ENCODE measurements at places on chromosomes 1 and 21. TPM values are rescaled to one million over a fixed set of nuclear protein-coding genes. Genes with fewer than 3 reads are reported as not detected.

The OR2AK2 gene
- not detected for polyA plus RNA-seq

The CRNN gene
- not detected for polyA plus RNA-seq

The IGSF3 gene
- polyA plus RNA-seq: 0.03 TPM

The TSPEAR gene
- not detected for polyA plus RNA-seq

The EFCAB14 gene
- polyA plus RNA-seq: 81.2 TPM

- no peak overlapping the region for H3K4me3 ChIP-seq
- no peak for DNase-seq
These were observed 1.1 kb downstream of the ADGRL2 start for GRCh38 chr1:81801651-81802456.

DNA sequence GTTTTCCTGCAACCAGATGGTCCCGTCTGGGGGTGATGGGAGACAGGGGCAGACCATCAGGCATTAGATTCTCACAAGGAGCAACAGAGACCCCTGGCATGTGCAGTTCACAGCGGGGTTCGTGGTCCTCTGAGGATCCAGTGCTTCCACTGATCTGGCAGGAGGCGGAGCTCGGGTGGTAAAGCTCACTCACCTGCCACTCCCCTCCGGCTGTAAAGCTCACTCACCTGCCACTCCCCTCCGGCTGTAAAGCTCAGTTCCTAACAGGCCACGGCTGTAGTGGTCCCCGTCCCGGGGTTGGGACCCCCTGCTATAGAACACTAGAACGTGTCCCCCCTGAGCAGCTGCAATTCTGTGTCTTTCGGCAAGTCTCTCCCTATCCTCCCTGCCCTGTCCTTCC lies 4.6 kb downstream of the KRTAP10-12 start:
- no peaks in the 10 kb centered on the region for H3K36me3 ChIP-seq
- no peaks in the 10 kb centered on the region for H3K27me3 ChIP-seq
- no peak overlapping the region for H3K27ac ChIP-seq
- no peak overlapping the region for H3K4me3 ChIP-seq

DNA sequence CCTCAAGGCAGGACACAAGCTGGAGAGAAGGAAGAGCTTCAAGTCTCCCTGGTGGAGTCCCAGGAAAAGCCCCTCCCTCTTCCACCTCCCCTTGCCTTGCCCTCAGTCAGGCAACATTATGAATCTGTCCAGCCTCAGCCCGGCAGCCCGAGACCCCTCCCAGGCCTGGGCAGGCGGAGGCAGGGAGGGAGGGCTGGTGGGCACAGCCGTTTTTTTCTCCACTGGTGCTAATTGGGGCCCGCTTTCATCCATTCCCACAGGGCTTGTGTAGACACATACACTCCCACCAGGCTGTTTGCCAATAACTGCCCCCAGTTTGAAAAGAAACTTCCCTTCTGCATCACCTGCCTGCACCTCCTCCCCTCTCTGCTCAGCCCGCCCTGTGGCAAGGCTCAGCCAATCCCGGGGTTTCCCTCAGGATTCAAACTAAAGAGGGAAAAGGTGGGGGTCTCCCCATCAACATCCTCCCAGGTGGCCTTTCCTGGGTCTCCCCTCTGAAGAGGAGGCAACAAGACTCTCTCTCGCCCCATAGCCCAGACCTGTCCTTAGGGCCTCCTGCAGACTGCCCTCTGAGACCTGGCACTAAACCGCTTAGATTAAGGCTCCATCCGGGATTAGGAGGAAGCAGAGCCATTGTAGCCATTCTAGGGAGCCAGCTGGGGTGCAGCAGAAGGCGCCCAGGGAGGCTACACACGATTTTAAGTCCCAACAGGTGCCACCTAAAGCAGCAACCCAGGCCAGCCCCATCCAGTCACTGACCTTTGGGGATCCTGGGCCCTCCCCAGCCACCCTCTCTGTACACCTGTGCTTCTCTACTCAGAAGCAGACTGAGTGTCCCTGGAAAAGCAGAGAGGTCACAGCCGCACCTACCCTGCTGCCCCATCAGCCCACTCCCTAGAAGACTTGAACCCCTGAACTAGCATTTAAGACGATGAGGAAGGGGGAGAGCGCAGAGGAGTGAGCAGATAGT lies 3.5 kb downstream of the IGSF9 start:
- H3K36me3 ChIP-seq: no peaks in the 10 kb centered on the region
- DNase-seq: no peak
- peaks cover 15% of the 10 kb centered on the region for H3K27me3 ChIP-seq
- no peak overlapping the region for H3K27ac ChIP-seq
- H3K4me3 ChIP-seq: no peak overlapping the region
- peaks cover 13% of the 10 kb centered on the region for H3K4me1 ChIP-seq

GRCh38 chr1:47181095-47181954 lies 8.5 kb downstream of the PDZK1IP1 start:
- no peaks in the 10 kb centered on the region for H3K36me3 ChIP-seq
- no peak overlapping the region for H3K27ac ChIP-seq
- peaks cover 8% of the 10 kb centered on the region for H3K4me1 ChIP-seq
- DNase-seq: no peak
- peaks cover 10% of the 10 kb centered on the region for H3K27me3 ChIP-seq

- no peaks in the 10 kb centered on the region for H3K27me3 ChIP-seq
- H3K4me1 ChIP-seq: peaks cover 51% of the 10 kb centered on the region
- no peaks in the 10 kb centered on the region for H3K36me3 ChIP-seq
These were observed 24.0 kb downstream of the LRRC8D start for GRCh38 chr1:89844860-89845259.

DNA sequence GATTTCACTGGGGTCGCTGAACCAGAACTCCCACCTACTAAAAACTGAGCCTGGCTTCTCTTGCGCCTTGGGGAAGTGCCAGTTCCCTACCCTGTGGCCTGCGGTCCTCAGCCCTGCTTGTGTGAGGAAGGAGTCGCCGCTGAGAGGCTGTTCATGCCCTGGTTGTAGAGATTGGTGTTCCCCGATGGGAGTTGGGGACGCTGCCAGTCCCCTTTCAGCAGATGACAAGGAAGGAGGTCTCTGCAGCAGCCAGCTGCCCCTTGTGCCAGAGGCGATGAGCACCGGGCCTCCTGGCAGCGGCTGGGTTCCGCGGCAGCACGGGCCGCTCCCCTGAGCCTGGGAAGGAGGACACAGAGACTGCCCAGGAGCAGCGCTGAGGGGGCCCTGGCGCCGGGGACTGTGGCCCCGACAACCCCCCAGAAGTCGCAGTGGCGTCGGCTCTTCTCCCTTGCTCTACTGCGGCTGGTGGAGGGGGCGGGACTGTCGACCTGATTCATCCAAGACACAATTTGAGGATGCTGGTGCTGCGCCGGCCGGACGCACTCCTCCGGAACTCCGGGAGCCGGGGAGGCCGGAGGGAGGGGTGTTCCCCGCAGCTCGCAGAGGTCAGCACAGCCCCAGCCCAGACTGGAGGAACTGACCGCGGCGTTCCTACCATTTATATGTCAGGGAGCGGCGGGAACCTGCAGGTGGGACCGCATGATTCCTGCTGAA lies 12.0 kb upstream of the ADORA3 start:
- peaks cover 58% of the 10 kb centered on the region for H3K4me1 ChIP-seq
- no peak overlapping the region for H3K4me3 ChIP-seq
- no peaks in the 10 kb centered on the region for H3K27me3 ChIP-seq
- no peak for DNase-seq
- no peaks in the 10 kb centered on the region for H3K36me3 ChIP-seq
- no peak overlapping the region for H3K27ac ChIP-seq

- DNase-seq: no peak
- no peaks in the 10 kb centered on the region for H3K36me3 ChIP-seq
- no peaks in the 10 kb centered on the region for H3K4me1 ChIP-seq
- H3K27ac ChIP-seq: no peak overlapping the region
- no peak overlapping the region for H3K4me3 ChIP-seq
These were observed 255.4 kb downstream of the RGS7 start for GRCh38 chr1:241101622-241102021.

DNA sequence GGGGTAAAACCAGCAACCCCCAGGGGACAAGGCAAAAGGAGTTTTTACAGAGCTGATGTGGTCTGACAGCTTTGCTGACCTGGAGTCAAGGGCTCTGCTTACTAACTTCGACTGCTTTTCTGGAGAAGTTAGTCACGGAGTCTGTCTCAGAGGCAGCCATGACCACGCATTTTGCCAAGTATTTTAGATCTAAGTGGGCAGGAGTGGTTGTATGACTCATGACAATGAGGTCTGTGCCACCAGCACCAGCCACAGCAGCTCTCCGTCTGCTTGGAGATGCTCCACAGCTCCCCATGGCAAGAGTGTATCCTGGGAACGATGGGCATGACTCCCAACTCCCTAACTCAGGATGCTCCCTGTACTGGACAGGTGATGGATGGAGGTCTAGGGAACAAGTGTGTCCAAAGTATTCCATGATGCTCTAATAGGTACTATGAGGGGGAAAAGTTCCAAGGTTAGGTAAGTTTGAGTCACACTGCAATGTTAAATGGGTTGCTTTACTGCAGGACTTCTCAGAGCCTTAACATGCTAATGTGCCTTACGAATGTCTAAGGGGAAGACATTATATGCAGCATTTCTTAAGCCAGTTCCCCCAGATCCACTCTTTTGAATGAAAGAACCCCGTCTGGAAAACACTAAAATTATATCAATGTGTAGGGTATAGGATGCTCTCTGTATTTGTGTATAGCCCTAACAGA lies 359.0 kb downstream of the HHAT start:
- no peak overlapping the region for H3K27ac ChIP-seq
- no peak overlapping the region for H3K4me3 ChIP-seq
- DNase-seq: no peak
- no peaks in the 10 kb centered on the region for H3K27me3 ChIP-seq

DNA sequence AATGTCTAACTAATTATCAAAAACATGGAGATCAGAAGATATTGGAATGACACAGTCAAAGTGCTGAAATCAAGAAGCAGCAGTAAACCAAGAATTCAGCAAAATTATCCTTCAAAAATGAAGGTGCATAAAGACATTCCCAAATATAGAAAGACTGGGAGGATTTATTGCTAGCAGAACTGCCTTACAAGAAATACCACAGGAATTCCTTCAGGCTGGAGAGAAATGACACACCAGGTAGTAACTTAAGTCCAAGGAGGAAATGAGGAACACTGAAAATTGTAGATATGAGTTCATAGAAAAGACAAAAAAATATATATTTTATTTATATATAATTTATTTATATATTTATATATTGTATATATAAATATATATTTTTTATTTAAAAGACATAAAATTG lies 217.2 kb downstream of the RPS6KC1 start:
- H3K27ac ChIP-seq: no peak overlapping the region
- no peak overlapping the region for H3K4me3 ChIP-seq
- no peaks in the 10 kb centered on the region for H3K36me3 ChIP-seq
- H3K4me1 ChIP-seq: no peaks in the 10 kb centered on the region
- DNase-seq: no peak

DNA sequence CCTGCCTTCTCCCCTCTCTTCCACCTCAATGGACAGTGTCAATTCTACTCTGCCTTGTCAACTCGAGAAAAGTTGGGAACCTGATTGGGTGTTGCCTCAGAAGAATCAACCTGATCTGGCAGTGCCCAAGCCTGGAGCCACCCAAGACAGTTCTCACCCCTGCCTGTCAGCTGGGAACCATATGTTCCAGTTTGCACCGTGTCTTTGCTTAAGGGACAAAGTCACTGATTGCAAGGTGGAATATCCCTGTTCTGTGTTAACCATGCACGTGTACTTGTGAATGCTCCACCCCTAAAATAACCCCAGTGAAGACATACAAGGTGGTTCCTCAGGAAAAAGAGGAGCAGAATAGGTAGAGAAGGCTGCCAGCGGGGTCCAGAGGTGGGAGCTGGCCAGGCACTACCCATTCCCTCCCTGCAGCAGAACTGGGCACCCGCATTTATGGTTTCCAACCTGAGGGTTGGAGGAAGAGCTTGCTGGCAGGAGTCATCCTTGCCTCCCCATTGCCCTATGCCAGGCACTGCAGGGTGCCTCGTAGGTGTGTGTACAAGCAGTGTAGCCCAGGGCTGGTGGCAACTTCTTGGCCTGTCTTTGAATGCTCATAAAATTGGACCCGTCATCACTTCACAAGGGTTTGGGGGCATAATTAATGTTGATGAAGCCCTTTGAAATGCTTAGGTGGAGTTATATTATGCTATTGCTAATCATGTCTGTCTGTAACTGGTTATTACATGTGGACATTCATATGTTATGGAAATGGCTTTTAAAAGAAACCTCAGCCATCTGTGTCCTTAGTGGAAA lies 11.3 kb downstream of the NIPAL3 start:
- H3K4me1 ChIP-seq: peaks cover 7% of the 10 kb centered on the region
- H3K4me3 ChIP-seq: no peak overlapping the region
- H3K36me3 ChIP-seq: peaks cover 54% of the 10 kb centered on the region
- H3K27ac ChIP-seq: no peak overlapping the region
